Endothelial cell of coronary artery (primary cell): ENCODE measurements at places on chromosomes 12 and 14. TPM values are rescaled to one million over a fixed set of nuclear protein-coding genes. Genes with fewer than 3 reads are reported as not detected.

Gene RIN3
- total RNA-seq: 3.9 and 4.9 TPM in 2 replicates

Gene RDH11
- total RNA-seq: 74.2 and 84.0 TPM in 2 replicates

Gene SPRYD4
- 1.0 and 1.3 TPM in 2 replicates for total RNA-seq

Gene MSI1
- not detected in 2 replicates for total RNA-seq

Gene PRH2
- not detected in 2 replicates for total RNA-seq

Gene RILPL2
- total RNA-seq: 4.6 and 4.9 TPM in 2 replicates

Gene TRHDE
- not detected in 2 replicates for total RNA-seq

Gene SRGAP1
- 2.0 and 5.2 TPM in 2 replicates for total RNA-seq

Gene CLMN
- total RNA-seq: 2.5 and 3.8 TPM in 2 replicates
